ENCODE measurements at places on chromosomes 1 and 21.

- peak; percentile 89 for DNase-seq
These were observed 5.2 kb downstream of the H6PD start for GRCh38 chr1:9239622-9240401.

DNA sequence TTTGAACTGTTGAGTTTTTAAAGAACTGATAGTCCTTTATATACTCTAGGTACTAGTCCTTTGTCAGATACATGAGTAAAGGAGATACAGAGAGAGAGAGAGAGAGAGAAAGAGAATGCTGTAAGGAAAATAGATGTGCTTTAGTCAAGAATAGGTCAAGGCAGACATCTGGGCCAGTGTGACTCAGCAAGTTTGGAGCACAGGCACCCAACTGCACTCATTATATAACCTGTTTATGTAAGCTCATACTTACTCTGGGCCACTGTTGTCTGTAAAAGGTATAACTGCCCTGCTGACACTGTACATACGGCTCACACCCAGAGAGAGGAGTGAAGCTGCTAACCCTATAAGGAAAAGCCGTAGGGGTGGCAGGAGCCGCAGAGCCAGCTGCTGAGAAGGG is 32.2 kb upstream of the AKT3 start:
- DNase-seq = no peak

- DNase-seq = peak; percentile 66
These were observed 41.0 kb upstream of the DR1 start for GRCh38 chr1:93304716-93305138.

DNA sequence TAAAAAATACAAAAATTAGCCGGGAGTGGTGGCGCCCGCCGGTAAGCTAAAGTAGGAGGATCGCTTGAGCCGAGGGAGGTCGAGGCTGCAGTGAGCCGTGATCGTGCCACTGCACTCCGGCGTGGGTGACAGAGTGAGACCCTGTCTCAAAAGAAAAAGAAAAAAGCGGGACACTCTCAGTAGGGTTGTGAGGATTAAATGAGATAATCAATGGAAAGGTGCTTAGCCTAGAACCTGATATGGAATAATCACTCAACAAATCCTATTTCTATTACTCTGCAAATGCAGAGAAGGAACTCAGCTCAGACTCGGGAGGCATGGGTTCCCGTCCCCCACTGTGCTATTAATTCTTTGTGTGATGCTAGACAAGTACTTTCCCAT is 529 bp upstream of the LUZP1 start:
- no peak for DNase-seq

DNA sequence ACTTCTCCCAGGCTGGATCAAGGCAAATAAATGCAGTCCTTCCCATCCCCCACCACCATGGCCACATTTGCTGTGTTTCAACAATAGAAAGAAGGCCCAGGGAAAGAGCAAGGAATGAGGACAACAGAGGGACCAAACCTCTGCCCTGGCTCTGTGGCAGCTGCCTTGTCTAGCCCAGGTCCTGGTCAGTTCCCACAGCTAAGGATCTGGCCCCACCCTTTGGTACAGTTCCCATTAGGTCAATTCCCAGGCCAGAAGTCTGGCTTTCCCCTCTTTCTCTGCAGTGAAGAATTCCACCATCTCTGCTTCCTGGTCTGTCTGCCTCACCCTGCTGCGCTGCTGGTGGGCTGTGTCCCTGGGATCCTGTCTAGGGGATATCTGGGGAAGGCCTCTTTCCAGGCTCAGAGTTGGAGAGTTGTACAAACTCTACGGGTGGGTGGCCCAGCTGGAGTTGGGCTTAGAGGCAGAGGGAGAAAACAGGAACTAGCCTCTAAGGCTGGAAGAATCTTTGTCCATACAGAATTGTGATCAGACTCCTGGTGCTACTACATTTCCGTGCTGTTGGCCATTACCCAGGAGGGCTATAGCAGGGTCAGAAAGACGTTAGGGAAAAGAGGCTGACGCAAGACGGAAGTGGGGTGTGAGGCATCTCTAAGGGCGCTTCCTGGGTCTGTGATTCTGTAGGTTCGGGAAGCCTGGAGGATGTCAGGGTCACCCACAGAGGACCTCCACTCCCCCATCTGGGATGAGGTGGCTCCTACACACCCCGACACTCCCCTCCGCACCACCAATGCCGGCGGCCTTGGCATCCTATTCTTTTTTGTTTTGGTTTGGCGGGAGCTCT is 953 bp upstream of the NDUFS2 start:
- peak; percentile 79 for DNase-seq

GRCh38 chr1:23216771-23217420 is 406 bp downstream of the HTR1D start:
- DNase-seq = no peak

Measured in suppressor macrophage (primary cell).